Dorsolateral prefrontal cortex (tissue), 122 donors: ENCODE measurements at places on chromosomes 12 and 14.

GRCh38 chr14:59771577-59771976 is 99.0 kb downstream of the RTN1 start:
- no peak for DNase-seq

- no peak for DNase-seq
Measured at GRCh38 chr12:58537278-58537677, 383.0 kb downstream of the LRIG3 start.

- no peak for DNase-seq
Measured at GRCh38 chr12:44819884-44820283, 56.2 kb downstream of the NELL2 start.

- DNase-seq: no peak
Measured at GRCh38 chr12:23555180-23555824, 394.2 kb downstream of the SOX5 start.

- DNase-seq: no peak
Measured at GRCh38 chr14:32908196-32909084, 30.2 kb upstream of the NPAS3 start.
